ENCODE measurements at places on chromosomes 12 and 14.
A peak's percentile ranks its signal among the peaks of the same experiment; 100 is the strongest.

- peak; percentile 52 for DNase-seq
These were observed 24.3 kb downstream of the MAPK1IP1L start for GRCh38 chr14:55075628-55076175.

DNA sequence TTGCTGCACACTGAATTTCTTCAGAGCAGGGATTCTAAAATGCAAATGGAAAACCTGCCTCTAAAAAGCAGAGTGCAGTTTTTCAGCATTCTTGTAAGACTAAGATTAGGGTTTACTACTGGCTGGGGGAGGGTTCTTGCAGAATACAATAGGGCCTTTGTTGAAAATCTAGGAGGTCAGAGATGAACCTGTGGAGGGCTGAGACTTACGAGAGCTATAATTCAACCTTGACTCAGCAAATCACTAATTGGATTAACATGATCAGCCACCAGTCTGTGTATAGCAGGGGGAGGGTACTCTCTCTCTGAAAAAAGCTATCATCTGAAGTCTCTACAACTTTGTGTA lies 92.6 kb upstream of the HIF1A start:
- no peak for DNase-seq

DNA sequence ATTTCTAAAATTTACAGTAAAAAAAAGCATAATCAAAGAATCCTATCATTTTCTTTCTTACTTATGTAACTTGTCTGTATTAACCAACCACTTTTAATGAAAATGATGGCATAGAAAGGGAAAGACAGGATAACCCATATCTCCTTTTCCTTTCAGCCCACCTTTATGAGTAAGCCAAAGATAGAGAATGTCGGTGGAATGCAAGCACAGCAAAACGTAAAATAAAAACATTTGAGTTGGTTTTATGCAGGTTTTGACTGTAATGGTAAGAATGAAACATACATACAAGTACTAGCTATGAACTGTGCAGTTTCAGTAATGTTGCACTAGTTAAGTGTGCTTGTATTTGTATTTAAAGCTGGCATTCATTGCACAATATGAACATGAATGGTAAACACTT lies 360.3 kb downstream of the FOXG1 start:
- DNase-seq = no peak

GRCh38 chr12:3190101-3190500 lies 112.9 kb downstream of the TSPAN9 start:
- no peak for DNase-seq

DNA sequence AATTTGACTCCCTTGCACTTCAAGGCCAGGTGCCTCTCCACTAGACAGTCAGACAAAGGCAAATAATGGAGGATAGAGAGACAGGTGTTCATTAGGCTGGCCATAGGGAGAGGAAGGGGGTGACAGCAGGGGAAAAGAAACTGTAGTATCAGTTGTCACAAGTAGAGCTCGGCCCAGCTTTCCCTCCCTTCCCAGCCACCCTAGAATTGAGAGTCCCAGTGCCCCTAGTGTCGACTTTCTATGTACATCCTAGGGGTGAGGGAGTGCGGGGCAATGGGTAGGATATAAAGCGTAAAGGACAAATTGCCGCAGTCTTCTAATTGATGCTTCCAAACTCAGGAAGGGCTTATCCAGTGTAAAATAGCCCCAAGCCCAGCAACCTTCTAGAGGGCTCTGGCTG lies 39.0 kb downstream of the BAZ2A start:
- no peak for DNase-seq

GRCh38 chr14:78048120-78048519 lies 122.1 kb upstream of the NRXN3 start:
- no peak for DNase-seq

GRCh38 chr12:65511134-65511834 lies 232.8 kb downstream of the MSRB3 start:
- DNase-seq = peak; percentile 89

DNA sequence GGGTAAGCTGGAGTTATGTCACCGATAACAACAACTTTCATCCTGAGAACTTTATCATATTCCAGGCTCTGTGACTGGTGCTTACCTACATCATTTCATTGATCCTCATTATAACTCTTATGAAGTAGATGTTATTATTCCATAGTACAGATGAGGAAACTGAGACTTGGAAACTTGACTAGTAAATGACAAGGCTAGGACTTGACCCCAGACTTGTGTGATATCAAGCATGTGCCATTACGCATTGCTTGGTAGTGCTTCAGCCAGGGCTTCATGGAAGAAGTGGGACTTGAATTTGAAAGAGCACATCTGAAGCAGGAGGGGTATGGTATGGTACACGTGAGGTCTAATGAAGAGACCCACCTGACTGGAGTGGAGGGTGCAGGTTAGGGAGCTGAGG lies 11.9 kb downstream of the AVIL start:
- no peak for DNase-seq

GRCh38 chr12:77387214-77387613 lies 321.8 kb upstream of the E2F7 start:
- DNase-seq = no peak

GRCh38 chr12:93079271-93079670 lies 150.2 kb upstream of the EEA1 start:
- no peak for DNase-seq

DNA sequence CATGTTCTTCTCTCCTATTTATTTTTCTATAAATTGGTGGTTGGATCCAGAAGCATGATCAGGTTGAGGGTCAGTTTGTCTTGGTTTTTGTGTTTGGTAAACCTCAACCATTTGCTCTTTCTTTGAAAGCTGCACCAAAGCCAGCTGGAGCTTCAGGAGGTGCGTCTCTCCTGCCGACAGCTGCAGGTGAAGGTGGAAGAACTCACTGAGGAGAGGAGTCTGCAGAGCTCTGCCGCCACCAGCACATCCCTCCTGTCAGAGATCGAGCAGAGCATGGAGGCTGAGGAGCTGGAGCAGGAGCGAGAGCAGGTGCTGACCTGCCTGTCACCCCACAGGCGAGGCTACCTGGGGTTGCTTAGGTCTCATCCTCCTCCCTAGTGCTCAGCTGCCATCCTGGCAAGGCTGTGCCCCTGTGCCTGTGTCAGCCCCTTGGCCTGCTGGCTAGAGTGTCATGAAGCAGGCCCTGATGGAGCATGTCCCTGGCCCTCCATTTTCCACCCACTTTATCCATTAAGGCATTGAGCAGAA lies 45.0 kb downstream of the RAB35 start:
- DNase-seq = no peak

DNA sequence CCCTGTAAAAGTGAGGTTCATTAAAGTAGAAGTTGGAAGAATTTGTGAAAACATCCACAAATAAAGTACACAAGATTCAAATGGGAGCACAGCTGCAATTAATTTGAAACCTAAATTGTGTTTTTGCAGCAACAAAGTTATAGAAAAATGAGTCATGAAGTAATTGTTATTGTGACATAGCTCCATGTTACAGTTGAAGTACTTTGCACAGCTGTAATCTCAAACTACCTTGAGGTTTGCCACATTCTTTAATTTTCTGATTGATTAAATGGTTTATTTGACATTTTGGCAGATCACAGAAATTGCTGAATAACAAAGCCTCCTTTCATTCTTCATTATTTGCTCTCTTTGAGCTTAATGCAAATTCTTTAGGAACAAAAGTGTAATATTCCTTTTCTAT lies 111.3 kb downstream of the RMST start:
- DNase-seq = peak; percentile 1

DNA sequence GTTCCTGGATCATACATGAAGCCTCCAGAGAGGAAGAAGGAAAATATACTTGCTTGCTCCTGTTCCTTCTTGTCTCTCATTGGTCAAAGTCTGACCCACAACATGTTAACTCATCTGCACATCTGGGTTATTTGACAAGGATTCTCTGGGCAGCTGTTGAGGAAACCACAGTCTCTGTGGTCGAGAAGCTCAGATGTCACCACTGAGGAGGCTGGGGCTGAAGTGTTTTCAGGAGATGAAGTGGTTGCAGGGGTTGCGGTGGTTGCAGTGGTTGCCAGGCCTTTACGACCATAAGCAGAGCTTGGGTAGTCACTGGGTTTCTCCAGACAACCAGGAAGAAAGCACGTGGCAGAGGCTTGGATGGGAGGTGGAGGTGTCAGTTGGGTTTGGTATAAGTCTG lies 265.0 kb upstream of the LRIG3 start:
- no peak for DNase-seq

DNA sequence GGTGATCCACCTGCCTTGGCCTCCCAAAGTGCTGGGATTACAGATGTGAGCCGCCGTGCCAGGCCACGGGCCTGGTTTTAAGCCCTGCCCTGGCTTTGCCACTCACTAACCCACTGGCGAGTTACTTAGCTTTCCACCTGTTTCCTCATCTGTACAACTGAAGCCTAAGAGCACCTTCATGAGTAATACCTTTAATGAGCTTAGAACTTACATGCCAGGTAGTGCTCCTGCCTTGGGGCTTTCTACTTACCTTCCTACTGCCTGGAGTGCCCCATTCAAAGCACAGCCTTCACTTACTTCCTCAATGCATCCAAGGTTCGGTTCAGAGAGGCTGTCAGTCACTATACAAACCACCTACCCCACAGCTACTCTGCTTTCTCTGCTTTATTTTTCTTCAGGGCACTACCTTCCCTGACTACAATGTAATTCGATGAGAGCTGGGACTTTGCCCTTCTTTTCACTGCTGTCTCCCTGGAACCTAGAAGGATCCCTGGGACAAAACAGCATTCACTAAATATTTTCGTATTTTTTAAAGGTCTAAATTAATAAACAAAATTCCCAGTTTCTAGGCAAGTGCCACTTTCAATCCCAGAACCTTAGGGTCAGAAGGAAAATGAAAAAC lies 13.8 kb downstream of the ZCCHC8 start:
- DNase-seq = no peak

GRCh38 chr12:20917819-20918218 lies 107.3 kb downstream of the SLCO1B3 start:
- DNase-seq = no peak

- no peak for DNase-seq
These were observed 58.3 kb downstream of the PRIMA1 start for GRCh38 chr14:93729993-93730392.

DNA sequence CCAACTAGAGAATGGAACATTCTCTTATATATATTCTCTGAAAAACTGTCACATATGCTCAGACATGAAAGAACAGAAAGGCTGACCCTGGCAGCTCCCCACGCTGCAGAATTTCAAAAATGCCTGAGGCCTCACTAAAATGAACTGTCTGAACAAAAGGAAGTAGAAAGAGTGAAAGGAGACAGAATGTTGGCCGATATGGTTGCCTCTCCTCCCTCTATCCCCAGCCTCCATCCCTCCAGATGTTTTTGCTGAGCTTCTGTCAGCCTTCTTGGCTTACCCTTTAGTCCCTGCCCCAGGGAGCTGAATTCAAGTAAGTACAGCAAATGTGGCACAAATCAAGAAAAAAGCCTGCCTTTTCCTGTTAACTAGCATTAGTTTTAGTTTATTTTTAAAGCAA lies 6.9 kb downstream of the SMCO2 start:
- no peak for DNase-seq

DNA sequence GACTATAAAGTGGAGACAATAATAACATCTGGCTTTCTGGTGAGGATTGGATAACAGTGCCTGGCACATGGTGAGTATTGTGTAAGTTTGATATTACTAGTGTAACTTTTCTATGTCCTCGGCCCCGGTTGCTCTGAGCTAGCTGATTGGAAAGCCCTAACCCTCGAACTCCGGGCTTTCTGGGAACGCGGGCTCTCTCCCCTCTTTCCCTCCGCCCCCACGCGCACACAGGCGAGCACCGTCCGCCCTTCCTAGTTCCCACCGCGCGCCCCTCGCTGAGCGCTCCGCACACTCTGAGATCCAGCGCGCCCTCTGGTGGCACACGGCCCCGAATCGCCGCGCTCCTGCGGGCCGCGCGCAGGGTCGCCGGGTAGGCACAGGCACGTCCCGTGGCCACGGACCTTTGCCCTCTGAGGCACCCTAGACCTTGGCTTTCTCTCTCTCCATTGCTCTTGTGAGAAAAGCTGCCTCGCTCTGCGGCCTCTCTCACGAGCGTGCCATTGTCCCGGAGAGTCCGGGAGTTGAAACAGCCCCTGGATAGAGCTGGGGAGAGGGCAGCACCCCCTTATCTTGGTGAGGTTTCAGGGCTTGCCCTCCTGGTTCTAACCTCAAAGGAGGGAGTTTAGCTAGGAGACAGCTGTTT lies 23.2 kb upstream of the ESRRB start:
- DNase-seq = peak; percentile 40

GRCh38 chr12:32478858-32479725 lies 79.7 kb downstream of the FGD4 start:
- no peak for DNase-seq

DNA sequence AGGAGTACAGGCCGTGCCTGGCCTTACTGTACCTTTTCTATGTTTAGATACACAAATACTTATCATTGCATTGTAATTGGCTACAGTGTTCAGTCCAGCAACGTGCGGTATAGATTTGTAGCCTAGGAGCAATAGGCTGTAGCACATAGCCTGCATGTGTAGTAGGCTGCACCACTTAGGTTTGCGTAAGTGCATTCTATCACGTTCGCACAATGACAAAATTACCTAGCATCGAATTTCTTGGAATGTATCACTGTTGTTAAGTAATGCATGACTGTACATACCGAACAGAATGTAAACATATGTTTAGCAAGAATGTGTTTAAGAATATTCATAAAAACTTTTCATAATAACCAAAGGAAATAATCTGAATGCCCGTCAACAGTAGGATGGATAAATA lies 31.9 kb downstream of the VRTN start:
- DNase-seq = no peak

GRCh38 chr12:7241404-7242005 lies 52.0 kb downstream of the PEX5 start:
- DNase-seq = peak; percentile 57

DNA sequence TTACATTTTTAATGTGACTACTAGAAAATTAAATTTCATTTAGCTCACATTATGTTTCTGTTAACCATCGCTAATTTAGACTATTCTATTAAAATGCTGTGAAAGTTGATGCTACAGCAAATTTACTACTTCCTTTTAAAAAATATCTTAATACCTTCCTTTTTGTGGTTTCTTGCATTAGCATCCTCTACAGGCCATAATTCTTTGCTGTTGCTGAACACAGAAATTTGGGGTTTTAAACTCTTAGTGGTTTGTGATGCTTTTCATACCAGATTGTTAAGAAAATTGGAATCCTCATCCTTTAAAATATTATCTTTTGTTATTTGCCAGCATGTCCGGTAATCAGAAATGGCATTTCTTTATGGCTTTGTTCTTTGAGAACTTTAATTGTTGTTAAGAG lies 18.1 kb downstream of the WNK1 start:
- DNase-seq = peak; percentile 52

- no peak for DNase-seq
These were observed 41.3 kb upstream of the PNMA1 start for GRCh38 chr14:73755434-73756014.

DNA sequence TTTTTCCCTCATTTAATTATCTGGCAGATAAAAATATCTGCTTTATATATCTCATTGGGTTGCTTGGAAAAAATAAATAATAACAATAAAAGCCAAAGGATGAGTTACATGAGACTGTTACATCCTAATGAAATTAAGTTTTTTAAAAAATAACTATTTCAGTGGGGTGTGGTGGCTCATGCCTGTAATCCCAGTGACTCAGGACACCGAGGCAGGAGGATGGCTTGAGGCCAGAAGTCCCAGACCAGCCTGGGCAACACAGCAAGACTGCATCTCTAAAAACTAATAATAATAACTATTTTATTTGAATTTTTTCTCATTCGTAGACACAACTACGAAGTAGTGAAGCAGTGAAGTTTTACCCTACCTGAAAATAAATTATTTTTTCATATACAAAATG lies 103.3 kb downstream of the BCAT1 start:
- no peak for DNase-seq

- DNase-seq = no peak
These were observed 16.9 kb downstream of the DAO start for GRCh38 chr12:108896817-108897216.

Data from fibroblast of skin of abdomen (primary cell).